ENCODE measurements at places on chromosomes 4 and X.

- no peak for DNase-seq
Observed at GRCh38 chr4:169272265-169272886, 1.6 kb upstream of the SH3RF1 start.

GRCh38 chr4:48766131-48766792, 13.8 kb downstream of the FRYL start:
- DNase-seq, result no peak

- no peak for DNase-seq
Observed at GRCh38 chr4:37748485-37748884, 62.3 kb upstream of the RELL1 start.

- DNase-seq, result no peak
Observed at GRCh38 chrX:20740443-20740842, 473.7 kb upstream of the RPS6KA3 start.

GRCh38 chrX:42495139-42495538, 282.8 kb downstream of the PPP1R2C start:
- no peak for DNase-seq

- no peak for DNase-seq
Observed at GRCh38 chr4:90357117-90357710, 230.0 kb downstream of the CCSER1 start.

GRCh38 chrX:85203461-85203970, 40.1 kb downstream of the SATL1 start:
- no peak for DNase-seq

GRCh38 chrX:40094041-40094899, 3.5 kb downstream of the BCOR start:
- peak; percentile 46 for DNase-seq

DNA sequence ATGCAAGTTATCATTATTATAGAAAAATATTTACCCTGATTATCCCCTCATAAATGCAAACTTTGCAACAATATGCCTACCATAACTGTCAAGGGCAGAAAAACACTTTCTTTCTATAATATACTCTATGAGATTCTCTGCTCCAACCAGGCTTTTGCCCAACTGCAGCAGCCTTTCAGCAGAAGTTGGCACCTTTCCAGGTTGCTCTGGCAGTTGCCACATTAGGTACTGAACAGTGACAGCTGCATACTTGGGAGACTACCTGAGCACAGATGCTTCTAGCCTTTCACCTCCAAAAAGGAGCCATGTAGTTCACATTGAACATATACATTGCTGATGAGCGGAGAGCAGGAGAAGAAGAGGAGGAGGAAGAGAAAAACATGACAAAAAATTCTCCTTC, 69.5 kb upstream of the BRWD3 start:
- DNase-seq, result peak; percentile 9

GRCh38 chrX:40152173-40152711, 54.5 kb upstream of the BCOR start:
- peak; percentile 46 for DNase-seq

DNA sequence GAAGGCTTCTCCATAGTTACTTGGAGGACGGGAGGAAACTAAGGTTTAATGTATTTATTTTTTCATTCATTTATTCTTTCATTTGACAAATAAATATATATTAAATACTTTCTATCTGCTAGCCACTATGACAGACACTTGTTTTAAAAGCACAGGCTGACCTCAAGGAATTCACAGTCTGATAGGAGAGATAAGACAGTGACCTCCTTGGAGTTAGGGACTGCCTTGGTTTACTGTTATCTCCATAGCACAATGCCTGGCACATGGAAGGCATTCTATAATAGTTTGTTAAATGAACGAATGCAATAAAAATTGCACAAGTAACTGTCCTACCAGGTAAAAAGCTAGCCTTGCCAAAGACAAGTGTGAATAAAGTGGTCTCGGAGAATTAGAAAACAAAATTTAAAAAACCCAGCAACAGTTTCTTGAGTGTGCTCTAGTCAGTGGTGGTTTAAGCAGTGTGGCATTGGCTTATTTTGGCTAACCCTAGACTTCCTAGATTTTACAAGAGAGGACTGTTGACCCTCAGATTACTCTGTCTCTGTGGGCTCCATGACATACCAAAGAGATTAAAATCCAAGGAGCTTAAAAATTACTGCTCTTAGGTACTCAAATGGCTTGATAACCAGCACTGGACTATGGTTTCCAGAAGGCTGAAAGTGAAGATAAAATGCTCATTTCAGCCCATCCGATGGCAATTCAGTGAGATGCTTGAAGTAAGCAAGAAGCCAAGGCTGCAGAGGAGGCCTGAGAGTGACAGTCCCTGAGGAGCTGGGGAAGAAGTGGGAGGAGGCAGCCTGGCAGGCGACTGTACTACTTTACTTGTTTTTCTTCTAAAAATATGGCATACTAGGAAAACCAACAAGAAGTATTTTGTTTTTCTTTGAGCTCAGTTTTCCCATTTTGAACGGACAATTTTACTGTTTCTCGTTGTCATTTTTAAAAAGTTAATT, 9.6 kb downstream of the AFP start:
- no peak for DNase-seq

All from prostate gland (tissue), 2 donors.